ENCODE measurements at places on chromosomes 13 and 19.

DNA sequence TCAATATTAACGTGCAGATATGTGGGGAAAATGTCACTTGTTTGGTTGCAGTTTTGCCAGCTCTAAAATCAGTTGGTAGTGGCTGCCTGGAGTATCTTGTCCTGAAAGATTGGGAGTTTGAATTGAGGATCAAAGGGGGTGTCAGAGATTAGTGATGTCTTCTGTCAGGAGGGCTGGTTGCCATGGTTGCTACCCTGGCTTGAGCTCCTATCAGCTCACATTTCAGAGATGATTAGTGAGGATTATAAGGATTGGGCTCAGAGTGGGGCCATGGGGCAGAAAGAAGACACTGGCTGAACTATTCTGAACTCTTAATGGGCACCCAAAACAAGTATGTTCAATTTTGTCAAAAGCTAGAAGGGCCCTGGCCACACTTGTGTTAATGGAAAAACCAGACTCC lies 95.5 kb upstream of the RNF113B start:
- DNase-seq, result no peak

- DNase-seq, result no peak
Measured at GRCh38 chr19:18701250-18701608, 17.7 kb downstream of the CRTC1 start.

DNA sequence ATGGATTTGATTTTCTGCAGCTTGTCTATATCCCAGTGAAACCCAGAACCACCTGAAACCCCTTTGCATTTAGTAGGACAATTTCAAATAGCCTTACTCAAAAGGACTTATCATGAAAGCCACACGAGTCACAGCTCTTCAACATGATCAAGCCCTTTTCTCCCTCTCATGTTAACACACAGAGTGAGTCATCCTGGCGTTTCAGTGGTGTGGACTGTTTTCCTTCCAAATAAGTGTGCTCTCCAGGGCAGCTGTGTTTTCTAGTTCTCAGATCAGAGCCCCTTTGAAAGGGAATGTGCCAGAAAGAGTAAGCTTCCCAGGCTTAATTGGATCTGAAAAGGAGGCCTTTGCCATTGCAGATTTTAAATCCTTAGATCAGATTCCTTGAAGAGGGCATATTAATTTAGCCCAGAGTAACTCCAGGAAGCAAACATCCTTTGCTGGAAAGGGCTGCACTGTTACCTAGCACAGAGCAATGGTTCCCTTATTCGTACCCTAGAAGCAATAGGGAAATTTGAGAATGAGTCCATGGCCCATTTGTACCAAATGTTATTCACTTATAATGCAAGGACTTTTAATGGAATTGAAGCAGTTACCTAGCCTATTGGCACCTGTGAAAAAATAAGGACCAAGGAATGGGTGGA lies 51.3 kb downstream of the ERICH6B start:
- no peak for DNase-seq

DNA sequence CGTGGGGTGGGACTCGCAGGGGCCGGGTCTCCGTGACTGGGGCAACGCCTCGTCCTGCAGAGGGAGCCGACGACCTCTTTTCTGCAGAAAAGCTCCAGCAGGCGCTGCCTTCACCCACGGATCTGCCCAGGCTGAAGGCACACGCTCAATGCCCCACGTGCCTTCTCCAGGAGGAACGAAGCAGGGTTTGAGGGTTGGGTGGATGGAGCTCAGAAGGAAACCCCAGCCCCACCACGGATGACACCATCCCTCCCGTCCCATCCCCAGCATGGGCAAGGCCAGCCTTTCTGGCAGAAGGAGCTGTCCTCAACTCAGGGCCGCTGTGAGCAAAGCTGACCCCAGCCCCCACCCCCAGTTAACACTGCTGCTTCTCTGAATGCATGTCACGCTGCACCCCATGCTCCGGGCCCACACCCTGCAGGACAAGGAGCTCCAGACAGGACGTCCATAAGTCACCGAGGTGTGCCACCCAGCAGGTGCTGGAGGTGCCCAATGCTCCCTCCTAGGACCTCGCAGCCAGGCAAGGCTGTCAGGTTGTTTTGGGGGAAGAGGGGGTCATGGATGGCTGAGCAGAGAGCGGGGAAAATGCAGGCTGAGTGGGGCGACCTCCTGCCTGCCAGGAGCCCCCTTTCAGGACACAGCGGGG lies 7.4 kb downstream of the C19orf25 start:
- no peak for DNase-seq

DNA sequence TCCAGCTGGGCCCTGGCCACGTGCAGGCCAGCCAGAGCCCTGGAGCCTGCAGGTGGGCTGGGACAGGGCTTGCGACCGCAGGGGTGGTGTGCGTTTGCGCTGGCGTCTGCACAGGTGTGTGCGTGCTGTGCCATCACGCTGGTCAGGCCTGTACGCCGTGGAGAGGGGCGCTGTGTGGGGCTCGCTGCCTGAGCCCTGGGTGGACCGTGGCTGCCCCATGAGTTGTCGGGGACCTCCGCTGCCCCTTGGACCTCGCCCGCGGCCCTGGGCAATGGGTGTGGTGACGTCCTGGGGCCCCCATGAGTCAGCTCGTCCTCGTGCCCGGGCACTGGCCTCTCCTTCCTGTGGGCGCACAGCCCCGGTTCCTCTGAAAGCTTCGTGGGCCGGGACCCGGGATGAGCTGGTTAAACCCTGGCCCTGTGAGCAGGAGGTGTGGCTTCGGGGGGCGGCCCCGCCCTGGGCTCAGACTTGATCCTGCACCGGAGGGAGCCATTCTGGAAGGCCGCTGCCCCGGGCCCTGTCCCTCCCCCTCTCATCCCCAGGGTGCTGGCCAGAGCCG lies 6.8 kb downstream of the CSNK1G2 start:
- DNase-seq, result no peak

DNA sequence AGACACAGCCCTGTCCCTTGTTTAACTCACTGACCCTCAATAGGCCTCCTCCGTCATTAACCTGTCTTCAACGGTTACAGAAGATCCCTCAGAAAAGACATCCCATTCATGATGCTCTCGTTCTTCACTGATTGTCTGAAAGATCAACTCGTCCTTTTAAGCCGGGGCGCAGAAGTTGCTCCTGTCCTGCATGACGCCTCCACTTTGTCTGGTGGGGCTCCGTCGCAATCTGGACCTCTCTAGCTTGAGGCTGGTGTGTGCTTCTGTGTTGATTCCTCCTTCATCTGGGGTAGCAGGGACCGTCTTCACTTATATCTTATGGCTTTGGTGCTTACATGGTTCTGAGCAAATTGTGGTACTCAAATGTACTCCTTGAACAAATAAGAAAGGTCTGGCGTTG lies 766.0 kb upstream of the PCDH9 start:
- no peak for DNase-seq

Data from stimulated activated CD4-positive, alpha-beta T cell treated with anti-CD3 and anti-CD28 coated beads, Interleukin-1b, Interleukin-23, amount 100 ng/mL, for 24 hours (primary cell).